ENCODE measurements at places on chromosomes 13 and 19.

DNA sequence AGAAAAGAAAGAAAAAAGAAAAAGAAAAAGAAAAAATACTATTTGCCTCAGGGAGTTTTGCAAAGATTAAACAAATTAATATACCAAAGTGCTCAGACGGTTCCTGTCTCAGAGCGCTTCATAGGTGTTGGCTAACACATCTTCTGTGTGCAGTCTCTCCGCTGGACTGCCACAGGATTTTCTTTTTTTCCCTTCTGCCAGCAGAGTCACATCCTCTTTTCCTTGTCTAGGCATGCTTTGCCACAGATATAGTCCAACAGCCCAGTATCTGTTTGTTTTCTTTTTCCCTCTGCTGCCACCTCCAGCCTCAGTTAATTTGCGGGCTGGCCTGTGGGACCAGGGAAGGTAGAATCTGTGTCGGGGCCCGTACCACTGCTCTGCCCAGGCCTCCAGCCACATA, 3.4 kb upstream of the URAD start:
- DNase-seq = no peak

DNA sequence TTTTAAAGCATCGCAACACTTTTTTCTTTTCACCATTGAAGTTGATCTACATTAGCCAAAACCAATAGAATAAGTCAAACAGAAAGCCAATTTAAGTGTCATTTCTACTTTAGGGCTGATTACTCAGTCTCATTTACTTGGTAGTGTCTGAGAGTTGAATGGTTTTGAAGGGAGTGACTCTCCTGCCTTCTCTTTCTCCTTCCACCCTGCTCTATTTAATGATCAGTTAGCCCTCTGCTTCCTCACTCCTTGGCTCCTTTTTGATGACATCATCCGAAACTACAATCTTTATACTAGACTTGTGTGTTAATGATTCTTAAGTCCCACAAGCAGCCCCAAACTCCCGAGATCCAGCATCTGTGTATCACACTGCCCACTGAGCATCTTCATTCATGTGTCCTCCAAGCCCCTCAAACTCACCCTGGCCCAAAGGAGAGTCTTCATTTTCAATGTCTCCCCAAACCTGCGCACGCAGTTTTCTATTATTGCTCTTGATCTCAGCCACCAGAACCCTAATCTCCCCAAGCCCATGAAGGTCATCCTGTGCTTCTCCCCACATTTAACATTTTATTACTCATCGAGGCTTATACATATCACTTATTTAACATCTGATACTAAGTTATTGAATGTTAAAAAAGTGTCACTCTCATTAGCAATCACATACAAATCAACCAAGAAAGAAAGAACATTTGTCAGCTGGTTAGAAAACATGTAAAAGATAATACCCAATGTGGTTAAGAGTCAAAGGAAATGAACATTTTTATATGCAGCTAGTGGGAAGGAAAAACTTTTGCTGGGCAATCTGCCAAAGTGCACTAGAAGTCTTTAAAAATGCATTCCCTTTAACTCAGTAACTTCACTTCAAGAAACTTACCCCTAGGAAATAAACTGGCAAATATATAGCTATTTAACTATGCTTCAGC, 32.2 kb upstream of the ARGLU1 start:
- DNase-seq = peak; percentile 25

DNA sequence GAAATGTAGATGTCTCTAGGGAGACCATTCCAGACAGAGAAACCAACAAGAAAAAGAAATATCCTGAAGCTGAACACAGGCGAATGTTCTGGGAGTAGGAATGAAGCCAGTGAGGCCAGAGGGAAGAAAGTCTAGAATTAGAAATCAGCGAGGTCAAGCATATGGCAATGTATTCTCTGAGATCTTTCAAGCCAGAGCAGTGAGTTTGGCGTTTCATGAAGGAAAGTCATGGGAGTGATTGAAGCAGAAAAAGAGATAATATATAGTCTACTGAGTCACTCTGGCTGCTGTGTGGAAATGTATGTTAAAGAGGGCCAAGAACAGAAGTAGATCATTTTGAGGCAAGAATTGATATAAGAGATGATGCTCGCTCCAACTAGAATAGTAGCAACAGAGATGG, 576.0 kb downstream of the PCDH17 start:
- DNase-seq = no peak

DNA sequence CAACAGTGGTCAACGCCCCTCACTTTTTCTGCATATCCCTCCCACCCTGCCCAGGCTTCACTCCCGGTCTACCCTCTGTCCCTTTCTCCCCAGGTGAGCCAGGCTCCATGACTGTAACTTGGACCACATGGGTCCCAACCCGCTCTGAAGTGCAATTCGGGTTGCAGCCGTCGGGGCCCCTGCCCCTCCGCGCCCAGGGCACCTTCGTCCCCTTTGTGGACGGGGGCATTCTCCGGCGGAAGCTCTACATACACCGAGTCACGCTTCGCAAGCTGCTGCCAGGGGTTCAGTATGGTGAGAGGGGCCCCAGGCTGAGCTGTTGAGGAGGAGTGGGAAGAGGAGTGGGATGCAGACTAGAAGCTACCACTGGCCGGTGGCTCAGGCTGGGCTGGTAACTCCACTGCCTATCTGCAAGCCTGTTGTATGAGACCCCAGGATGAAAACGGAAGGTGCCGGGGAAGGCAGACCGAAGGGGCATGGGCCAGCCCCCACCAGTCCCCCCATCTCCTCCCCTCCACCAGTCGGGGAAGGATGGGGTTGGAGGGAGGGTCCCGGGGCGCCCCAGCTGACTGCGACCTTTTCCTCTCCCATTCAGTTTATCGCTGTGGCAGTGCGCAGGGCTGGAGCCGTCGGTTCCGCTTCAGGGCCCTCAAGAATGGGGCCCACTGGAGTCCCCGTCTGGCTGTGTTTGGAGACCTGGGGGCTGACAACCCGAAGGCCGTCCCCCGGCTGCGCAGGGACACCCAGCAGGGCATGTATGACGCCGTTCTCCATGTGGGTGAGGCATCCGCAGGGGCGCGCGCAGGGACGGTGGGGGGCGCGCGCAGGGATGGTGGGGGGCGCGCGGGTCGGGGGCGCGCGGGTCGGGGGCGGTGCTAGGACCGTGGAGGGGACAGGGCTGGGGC, 14.4 kb downstream of the ACP7 start:
- no peak for DNase-seq

DNA sequence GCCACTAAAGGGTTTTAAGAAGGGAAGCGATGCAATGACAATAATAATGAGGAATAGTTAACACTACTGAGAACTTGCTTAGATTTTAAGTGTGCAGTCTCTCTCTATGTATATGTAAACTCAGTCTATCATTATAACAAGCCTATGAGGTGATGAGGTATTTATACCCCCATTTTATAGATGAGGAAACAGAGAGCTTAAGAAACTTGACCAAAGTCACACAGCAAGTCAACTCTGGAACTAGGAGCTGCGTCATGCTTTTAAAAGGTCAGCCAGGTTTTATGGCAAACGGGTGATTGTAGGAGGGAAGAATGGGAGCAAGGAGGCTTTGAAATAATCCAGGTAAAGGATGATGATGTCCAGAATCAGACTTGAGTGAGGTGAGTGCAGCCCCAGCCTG, 103.4 kb downstream of the TM9SF2 start:
- no peak for DNase-seq

GRCh38 chr13:19161308-19161707, 20.3 kb downstream of the TUBA3C start:
- DNase-seq = no peak

GRCh38 chr19:30848636-30849425, 476.6 kb downstream of the ZNF536 start:
- no peak for DNase-seq

GRCh38 chr13:97114651-97115050, 107.5 kb upstream of the MBNL2 start:
- DNase-seq = peak; percentile 19

GRCh38 chr13:108961542-108962125, 332.2 kb downstream of the MYO16 start:
- DNase-seq = peak; percentile 46

DNA sequence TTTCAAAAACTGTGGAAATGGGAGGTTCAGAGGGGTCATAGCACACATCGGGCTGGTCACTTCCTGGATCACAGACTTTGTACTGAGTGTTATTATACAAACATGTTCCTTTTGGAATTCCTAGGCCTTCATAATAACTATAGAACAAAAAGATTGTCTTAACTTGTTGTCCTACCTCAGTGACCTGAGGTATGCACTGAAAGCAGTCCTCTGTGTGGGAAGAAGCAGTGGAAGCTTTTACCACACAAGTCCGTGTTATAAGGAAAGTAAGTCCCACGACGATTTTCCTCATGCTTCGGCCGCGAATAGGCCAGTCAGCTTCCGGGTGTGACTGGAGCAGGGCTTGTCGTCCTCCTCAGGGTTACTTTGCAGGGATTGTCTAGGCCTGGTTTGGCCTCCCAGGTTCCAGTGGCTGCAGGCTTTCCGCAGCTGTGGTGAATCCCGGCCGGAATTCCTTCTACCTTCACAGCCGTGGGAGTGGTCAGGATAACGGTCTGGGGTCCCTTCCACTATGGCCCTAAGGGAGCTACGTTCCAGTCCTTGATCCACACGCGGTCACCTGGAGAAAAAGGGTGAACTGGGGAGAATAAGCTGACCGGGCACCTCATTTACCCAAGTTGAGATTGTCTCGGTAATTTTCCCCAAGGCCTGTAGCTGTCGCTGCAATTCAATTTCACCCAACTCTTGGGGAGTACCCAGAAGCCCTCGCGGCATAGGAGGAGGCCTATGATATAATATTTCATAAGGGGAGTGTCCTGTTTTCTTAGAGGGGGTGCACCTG, 16.0 kb downstream of the NAPSA start:
- no peak for DNase-seq

All from foreskin melanocyte (primary cell).